ENCODE measurements at places on chromosomes 1 and 21. TPM values are rescaled to one million over a fixed set of nuclear protein-coding genes. Genes with fewer than 3 reads are reported as not detected.

- no peak for DNase-seq
Measured at GRCh38 chr1:29121516-29121935, 2.2 kb downstream of the TMEM200B start.

GRCh38 chr1:12615865-12616708 is 1.9 kb downstream of the DHRS3 start:
- DNase-seq, result peak; percentile 65

GRCh38 chr21:16571594-16571993 is 841.8 kb downstream of the USP25 start:
- DNase-seq, result no peak

GRCh38 chr21:36419996-36420395 is 34.8 kb downstream of the CHAF1B start:
- DNase-seq, result peak; percentile 93

PDC gene
- not detected for polyA plus RNA-seq

DNA sequence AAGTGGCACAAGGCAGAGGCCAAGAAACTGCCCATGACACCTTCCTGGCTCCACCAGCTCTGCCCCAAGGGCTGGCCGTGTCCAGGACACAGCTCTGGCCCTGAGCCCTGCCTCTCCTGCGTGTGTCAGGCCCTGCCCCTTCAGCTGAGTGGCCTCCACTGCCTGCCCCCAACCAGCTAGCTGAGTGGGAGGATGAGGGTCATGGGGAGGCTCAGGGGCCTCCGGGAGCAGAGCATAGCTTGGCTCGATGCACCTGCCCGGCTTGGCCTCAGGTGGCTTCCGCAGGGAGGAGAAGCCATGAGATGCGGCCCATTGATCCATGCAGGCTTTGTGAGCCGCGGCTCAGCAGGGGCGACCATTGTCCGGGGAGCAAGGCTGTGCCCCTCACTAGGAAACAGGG is 108.7 kb upstream of the TTC34 start:
- DNase-seq, result no peak

RNU1-3 gene
- polyA plus RNA-seq, result under 0.01 TPM

DNA sequence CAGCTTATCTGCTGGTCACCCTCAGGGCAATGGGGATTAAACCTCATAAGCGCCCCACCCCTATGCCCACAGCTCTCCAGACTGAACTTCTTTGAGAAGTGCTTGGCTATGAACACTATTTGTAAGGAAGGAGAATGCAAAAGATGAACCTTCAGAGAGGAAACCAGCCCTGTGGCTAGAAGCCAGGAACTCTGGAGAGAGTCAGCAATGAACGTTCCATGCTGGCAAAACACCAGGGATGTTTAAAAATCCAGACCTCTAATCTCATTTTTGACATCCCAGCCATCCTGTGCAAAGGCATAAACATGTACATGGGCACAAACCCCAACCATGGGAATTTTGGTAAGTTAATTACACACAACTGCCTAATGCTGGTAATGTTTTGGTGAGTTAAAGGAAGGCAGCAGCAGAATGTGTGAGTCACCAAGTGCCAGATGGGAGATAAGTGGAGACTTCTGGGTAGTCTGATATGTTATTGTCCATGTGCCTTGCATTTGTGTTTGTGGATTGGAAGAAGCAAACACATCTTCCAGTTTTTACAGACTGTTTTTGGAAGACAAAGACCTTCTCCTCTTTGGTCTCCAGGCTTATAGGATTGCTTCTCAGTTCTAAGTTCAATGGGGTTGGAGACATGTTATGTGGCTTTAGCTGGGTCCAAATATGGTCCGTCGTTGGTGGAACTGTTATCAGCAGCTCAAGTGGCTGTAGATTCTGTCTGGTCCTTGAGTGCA is 174.1 kb upstream of the ETV3 start:
- peak; percentile 31 for DNase-seq

- peak; percentile 33 for DNase-seq
Measured at GRCh38 chr1:32946413-32946812, 18.2 kb downstream of the RNF19B start.

- DNase-seq, result peak; percentile 64
Measured at GRCh38 chr1:157034137-157034800, 11.3 kb downstream of the ARHGEF11 start.

DNA sequence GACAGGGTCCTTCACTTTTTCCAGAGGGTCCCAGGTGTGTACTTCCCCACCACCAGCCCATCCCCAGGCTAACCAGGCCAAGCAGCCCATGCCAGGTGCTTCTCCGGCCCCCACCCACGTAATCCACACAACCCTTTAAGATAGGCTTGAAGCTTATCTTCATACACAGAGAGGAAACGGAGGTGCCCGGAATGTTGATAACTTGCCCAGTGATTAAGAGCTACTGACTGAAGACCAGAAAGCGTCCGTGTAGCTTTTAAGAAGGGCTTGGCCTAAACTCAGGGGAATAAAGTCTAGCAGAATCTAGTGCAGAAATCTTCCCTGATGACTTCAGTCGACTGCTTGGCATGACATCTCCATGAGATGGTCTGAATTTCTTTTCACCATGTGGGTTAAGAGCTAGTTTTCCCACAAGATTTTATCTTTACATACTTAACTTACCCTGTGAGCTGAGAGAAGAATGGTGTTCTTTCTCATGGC is 138.7 kb downstream of the GALNT2 start:
- DNase-seq, result peak; percentile 85

DNA sequence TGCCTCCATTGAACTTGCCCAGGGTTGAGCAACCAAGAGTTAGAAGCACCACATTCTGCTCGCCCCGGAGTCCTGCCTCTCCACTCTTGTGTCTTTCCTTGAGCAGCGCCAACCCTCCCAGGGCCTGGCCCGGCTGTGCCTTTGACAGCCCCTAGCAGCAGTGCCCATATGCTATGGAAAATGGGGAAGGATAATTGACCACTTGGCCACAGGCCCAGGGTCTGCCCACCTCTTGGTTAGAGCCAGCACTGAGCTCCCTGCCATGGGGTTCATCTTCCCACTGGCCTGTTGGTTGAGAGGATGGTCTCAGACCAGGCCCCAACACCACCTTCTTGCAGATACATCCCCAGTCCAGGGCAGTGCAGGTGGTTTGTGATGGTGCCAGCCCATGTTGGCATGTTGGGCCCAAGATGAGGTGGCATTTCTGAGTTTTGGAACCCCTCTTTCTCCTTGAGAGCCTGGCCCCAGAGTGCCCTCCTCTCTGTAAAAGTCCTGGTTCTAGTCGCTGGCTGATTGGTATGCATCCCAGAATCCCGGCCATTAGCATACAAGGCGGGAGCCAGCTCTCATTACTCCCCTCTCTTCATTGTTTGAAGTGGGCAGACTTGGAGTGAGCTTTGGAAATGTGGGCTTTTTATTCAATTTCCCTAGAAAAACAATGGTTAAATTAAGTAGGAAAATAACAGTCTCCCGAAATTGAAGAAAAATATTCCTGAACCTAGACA is 7.6 kb downstream of the ARHGEF10L start:
- no peak for DNase-seq

GRCh38 chr1:182217967-182218366 is 156.5 kb upstream of the ZNF648 start:
- no peak for DNase-seq

GRCh38 chr1:117556341-117556740 is 49.5 kb upstream of the TENT5C start:
- no peak for DNase-seq

DNA sequence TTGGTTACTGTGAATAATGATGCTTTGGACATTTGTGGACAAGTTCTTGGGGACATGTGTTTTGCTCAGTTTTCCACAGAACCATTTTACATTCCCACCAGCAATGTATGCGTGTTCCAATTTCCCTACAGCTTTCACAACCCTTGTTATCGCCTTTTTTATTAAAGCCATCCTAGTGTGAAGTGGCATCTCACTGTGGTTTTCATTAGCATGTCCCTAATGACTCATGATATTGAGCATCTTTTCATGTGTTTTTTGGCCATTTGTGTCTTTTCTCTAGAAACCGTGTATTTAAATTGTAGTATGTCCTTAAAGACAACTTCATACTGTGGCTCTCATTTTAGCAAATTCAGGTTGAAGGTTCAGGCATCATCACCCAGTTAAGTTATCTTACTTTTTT is 132.1 kb downstream of the TGFBR3 start:
- no peak for DNase-seq

GRCh38 chr1:173024543-173024942 is 26.2 kb downstream of the TNFSF18 start:
- DNase-seq, result no peak

GRCh38 chr1:180208264-180208663 is 21.8 kb upstream of the LHX4 start:
- no peak for DNase-seq

DNA sequence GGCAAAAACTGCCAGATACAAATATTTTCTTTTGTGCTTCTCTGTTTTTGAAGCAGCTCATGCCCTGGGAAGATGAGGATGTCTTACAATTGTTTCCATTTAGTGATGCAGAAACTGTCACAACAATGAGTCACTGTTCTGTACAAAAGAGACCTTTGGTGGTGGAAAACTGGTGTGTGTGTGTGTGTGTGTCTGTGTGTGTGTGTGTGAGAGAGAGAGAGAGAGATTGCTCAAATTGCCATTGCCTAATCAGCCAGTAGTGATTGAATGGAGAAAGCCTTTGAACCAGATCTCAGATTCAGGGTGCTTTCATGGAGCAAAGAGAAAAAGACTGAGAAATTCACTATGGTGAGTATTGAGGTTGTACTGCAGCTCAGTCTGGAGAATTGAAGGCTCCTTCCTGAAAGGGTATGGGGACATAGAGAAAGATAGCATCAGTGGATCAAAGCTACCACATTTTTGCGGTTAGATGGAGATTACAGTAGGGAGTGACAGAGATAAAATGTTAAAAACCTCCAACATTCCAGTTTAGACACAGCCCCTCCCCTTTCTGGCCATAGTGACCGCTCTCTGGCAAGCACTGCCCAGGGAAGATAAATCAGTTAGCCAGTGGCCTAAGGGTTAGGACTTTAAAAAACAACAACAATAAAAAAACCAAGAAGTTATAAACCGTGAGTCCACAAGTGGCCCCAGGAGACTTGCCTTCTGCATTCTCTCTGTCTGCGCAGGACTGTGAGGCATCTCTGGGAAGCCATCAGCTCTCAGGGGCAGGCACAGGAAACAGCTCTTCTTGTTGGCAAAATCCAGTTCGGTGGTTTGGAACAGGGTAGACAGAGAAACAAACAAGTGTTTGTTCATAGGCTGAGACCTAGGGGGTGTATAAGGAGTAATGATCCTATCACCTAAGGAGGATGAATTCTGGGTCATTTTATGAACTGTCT is 406.5 kb downstream of the DUSP10 start:
- DNase-seq, result no peak

DNA sequence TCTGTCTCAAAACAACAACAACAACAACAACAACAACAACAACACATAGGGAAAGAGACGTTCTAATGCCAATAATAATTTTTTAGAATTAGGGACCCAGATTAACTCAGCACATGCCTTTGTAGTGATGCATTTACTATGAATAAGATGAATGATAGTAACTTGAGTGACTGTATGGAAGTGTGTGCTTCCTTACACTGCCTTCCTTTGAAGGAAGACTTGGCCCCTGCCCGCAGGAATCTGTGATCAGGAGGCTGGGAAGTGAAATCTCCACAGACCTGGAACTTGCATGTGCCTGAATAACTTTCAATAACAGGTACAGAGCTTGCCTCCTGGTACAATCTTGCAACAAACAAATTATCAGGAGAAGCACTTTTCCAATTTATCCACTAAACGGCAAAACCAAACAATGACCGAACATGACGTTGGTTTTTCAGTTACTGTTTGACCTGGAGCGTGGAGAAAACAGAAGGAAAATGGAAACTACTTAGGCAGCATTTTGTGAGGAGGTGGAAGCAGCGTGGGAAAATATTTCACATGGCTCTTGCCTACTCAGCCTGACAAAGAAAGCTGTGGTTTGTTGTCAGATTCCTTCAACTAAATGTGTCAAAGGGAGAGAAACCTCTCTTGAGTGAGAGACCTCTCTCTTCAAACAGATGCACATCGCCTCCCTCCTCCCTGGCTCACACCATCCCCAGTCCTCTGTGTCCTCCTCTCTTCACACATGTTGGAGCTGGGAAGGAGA is 10.1 kb upstream of the ABCA4 start:
- DNase-seq, result no peak

RXRG gene
- polyA plus RNA-seq, result not detected

TPRG1L gene
- 50.5 TPM for polyA plus RNA-seq

GPR3 gene
- 2.2 TPM for polyA plus RNA-seq

KIRREL1 gene
- polyA plus RNA-seq, result 35.6 TPM

CD244 gene
- polyA plus RNA-seq, result not detected

DNA sequence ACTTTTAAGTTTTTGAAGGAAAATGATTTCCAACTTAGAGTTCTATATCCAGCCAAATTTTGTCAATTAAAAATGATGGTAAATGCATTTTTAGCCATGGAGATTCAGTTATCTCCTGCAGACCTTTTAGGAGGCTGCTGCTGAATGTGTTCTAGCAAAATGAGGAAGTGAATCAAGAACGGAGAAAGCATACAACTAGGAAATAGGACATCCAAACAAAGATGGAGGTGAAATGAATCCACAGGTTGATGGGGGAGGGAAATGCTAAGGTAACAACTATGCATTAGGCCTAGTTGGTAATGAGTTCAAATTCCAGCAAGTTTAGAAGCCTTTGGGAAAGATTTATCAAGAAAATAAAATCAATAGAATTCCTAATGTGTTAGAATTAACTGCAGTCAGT is 80.5 kb downstream of the FNBP1L start:
- no peak for DNase-seq

DNA sequence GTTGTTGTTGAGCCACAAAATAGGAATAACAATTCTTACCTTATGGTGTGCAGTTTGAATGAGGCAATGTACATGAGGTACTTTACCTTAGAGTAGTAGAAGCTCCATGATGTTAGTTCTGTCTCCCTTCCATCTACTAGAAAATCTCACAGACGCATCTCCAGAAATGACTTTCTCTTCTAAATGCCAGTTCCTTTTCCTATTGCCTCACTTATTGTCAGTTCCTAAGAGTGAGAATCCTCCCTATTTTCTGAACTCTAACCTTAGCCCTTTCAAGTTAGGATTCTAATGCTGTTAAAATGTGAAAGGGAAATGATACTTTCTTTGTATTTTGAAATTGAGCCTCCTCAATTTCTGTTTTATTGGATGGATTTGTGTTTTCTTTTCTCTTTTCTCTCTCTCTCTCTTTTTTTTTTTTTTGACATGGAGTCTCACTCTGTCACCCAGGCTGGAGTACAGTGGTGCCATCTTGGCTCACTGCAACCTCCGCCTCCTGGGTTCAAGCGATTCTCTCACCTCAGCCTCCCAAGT is 18.6 kb upstream of the MAPKAPK2 start:
- no peak for DNase-seq

CELA2A gene
- not detected for polyA plus RNA-seq

DNA sequence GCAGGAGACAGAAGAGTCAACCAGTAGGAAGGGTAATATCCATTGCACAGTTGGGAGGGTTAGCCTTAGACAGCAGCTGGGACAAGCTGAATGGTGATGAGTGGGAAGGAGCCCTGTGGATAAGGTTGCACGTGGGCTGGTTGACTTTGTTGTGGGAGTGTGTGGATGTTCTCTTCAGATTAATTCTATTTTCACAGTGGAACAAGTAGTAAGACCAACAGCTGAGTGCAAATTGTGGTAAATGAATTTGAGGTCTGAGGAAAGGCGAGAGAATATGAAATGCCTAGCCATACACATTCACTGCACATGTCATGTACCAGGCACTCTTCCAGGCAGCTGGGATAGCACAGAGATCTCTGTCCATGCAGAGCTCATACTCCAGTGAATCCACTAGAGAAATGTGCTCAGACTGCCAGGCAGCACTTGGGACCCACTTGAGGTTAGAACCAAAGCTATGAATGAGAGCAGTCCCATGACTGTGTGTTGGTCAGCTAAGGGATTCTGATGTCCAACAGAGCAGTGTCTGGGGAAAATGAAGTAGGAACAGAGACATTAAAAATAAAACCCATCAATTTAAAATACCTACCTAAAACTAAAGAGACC is 25.2 kb upstream of the VTCN1 start:
- no peak for DNase-seq

DNAJC6 gene
- polyA plus RNA-seq, result 2.3 TPM

Data from endothelial cell of umbilical vein (primary cell).